ENCODE measurements at places on chromosomes 2 and 18.
A peak's percentile ranks its signal among the peaks of the same experiment; 100 is the strongest.

- DNase-seq, result no peak
Measured at GRCh38 chr2:71926089-71926447, 221.6 kb downstream of the CYP26B1 start.

- no peak for DNase-seq
Measured at GRCh38 chr18:8517276-8517675, 92.0 kb upstream of the RAB12 start.

- no peak for DNase-seq
Measured at GRCh38 chr2:235168174-235168979, 216.6 kb downstream of the SH3BP4 start.

GRCh38 chr18:55334875-55335274 is 253.1 kb downstream of the TCF4 start:
- DNase-seq, result no peak

- no peak for DNase-seq
Measured at GRCh38 chr18:73040247-73040646, 172.5 kb upstream of the NETO1 start.

DNA sequence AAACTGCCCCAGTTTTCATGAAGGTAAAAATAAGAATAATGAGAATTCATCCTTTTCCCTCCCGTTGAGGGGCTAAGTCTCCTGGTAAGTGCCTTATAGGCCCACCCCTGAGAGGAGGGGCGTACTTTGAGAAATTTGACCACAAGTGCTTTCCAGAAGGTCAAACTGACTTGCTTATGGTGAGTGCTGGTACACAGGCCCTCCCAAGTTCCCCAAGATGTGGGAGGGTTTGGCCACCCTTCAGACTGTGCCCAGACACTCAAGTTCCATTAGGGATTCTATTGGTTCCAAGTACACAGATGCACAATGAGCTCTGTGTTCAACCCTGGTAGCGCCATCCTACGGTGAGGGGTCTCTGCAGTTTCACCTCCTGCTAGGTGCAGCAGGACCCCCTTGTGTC is 205.1 kb downstream of the CTIF start:
- no peak for DNase-seq

DNA sequence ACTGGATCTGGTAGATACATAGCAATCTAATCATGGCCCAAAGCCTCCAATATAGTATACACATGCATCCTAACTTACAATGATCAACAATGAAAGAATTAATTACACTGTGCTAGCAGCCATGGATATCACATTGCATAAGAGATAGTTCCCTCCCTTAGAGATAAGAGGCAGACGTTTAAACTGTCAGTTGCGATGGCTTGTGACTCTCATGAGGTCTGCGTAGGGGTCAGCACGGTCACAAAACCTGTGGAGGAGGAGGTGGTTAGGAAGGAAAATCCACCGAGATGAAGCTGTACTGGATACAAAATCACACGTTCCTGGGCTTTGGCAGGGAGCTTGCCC is 800 bp upstream of the RALB start:
- no peak for DNase-seq

DNA sequence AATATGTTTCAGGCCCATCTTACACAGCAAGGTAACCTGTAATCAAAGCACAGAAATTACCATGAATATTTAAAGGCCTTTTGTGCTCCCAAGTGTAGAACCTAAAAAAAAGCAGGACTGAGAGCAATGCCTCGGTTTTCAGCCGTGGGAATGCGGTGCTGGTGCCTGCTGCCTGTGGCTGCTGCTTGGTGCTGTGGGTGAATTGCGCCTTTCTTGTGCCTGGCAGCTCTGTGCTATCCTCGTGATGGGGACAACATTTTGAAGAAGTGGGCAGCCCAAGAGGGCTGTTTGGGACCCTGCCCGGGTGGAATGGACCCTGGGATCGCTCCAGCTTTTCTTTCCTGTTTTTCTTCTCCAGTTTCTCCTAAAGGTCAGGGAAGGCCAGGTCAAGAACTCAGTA is 91.2 kb downstream of the ASAP2 start:
- no peak for DNase-seq

DNA sequence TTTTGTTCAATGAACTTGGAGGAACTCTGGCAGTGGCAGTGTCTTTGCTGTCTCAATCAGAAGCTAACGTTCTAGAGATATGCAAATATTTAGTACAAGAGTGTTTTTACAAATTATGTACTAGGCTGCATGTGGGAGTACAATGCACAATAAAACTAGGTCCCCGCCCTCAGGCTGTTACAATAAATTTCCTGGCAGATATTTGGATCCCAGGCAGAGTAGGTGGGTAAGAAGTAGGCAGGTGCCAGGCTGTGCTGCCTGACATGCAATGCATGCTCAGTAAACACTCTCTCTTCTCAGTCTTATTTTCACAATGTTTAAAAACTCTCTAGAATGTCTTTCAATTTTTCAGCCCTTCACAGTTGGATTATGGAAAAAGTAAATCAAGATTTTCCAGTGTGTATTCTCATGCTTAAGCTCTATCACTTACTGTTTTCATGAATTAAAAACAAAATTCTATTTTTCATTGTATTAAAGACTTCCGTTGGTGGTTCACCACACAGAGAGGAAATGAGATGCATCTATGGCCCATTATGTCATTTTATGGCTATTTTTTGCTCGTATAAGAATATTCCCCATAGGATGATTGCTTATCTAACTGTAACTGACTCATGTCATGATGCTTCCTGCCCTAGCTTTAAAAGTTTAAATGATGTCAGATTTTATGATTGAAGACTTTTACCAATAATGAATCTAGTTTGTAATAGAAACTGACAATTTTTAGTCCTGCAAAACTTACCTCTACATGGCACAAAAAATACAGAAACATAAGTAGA is 346.1 kb downstream of the RND3 start:
- no peak for DNase-seq

- no peak for DNase-seq
Measured at GRCh38 chr2:43576981-43577892, 18.6 kb downstream of the THADA start.

DNA sequence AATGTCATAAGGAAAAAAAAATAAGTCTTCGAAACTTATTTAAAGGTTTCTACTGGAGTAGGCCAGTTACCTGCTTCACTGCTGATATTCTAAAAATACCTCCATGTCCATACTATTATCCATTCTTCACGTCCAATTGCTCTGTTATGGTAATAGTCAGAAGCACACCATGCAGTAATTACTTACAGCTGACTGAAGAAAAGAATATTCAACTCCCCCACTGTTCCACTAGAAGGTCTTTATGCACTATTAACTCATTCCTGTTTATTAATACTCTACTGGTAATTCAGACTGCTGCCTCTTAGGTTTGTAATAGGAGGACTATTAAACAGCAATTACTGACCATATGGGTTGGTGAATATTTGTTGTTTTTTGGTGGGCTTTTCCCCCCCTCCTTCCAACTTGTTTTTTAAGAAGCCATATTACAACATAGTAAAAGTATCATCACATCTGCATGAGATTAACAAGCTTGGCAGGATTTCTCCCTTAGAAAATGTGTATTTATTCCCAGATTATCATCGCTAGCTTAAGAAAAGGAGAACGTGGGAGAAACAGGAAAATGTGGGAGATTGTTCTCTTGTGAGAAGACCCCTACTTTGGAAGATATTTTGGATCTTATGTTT is 806.4 kb upstream of the FANCL start:
- DNase-seq, result no peak

GRCh38 chr2:1613731-1614354 is 130.5 kb downstream of the PXDN start:
- no peak for DNase-seq

- no peak for DNase-seq
Measured at GRCh38 chr2:172279813-172280212, 147.6 kb upstream of the ITGA6 start.

DNA sequence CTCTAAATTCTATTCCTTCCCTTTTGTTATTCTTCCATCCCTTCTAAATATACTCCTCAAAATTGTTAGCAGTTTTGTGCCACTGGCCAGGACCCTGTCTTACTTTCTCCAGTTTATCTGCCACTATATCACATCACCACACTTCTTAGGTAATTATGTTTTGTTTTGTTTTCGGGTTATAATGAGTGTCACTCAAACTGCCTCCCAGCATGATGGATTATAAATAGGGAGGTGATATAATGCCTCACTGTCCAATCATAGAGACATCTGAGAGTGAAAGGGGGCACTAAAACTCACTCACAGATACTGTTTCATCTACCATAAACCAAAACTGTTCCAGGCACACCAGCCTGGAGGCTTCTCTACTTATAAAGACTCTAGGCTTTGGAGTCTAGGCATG is 3.5 kb downstream of the RSAD2 start:
- DNase-seq, result no peak

GRCh38 chr2:236082061-236082460 is 86.1 kb downstream of the GBX2 start:
- DNase-seq, result no peak

- DNase-seq, result no peak
Measured at GRCh38 chr2:177797808-177798207, 274.8 kb downstream of the PDE11A start.

DNA sequence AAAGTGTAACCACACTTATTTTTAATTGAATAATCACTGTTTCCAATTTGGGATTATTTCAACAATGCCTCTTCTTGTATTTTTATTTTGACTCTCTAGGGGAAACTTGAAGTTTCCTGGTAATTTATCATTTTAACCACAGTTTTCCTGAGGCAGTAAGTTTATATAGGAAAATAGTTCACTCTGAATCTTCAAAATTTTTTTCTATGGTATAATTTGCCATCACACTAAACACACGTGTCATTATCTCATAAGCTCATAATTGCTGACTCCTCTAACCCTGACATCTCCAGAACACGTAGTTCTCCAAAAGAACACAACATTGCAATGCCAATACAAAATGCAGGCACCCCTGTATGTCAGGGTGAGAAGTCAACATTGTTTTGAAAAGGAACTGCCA is 102.2 kb upstream of the FZD7 start:
- DNase-seq, result no peak

DNA sequence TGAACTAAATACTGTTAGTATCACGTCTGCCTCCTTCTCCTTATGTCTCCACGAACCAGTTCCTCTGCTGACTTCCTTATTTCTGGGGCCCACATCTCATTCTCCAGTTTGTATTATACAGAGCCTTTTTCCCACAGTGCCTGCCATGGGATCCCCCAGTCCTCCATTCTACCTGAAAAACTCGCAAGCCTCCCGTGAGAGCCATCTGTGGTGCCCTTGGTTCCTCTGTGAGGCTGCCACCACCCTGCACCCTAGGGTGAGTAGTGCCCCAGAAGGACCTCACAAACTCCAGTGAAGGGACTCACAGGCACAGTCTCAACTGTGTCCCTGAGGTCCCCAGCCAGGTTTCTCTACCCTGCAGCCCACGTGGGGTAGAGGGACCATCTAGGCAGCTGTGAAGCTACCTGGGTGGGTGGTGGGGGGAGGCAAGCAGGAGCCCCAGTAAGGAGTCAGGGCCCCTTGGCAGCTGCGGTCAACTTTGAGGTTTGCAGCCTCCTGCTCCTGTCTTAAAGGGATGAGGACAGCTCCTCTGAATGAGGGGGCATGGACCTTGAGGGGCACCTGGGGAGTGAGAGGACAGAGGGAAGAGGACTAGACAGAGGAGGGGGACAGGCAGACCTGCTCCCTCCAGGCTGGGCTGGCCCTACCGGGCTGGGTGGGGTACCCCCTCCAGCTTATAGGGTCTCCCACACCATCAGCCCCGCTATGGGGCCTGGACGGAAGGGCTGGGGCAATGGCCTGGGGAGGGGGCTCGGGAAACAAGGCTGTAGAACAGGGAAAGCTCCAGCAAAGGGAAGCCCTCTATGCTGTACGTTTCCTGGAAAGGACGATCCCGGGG is 1.0 kb downstream of the PSTPIP2 start:
- peak; percentile 40 for DNase-seq

GRCh38 chr2:224401641-224402342 is at the start of gene FAM124B:
TSS of gene FAM124B (minus strand) at chr2:224402107. CDS start at chr2:224401768, 339 bp downstream.
- peak; percentile 39 for DNase-seq

GRCh38 chr2:69097148-69097610 is 84.2 kb downstream of the ANTXR1 start:
- no peak for DNase-seq

GRCh38 chr2:205484764-205485163 is 197.5 kb upstream of the NRP2 start:
- no peak for DNase-seq

GRCh38 chr18:75167759-75168618 is 41.0 kb downstream of the PTGR3 start:
- DNase-seq, result no peak

GRCh38 chr2:173990970-173991819 is 26.0 kb upstream of the SP3 start:
- DNase-seq, result no peak

GRCh38 chr2:219125886-219126270 is 34.7 kb downstream of the NHEJ1 start:
- DNase-seq, result no peak

DNA sequence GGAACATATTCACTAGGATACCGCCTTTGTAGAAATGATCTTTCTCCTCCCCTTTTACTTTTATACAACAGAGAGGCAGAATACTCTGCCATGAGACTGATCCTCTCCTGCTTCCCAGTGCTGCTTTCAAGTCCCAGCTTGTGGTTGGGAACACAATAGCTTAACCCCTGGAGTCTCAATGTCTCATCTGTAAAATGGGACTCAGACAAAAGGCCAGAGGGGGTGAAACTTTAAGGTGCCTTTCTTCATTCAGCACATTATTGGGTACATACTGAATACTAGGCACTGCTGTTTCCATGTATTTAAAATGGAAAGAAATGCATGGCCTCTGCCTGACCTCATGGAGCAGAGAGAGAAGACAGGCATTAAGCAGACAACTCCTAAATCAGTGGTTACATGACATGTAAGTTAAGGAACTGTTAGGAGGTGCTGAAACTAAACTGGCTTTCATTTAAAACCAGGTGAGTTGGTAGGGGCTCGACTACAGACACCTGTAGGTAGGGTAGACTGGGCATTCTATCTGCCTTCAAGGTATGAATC is 53.8 kb downstream of the MAP4K4 start:
- DNase-seq, result no peak

GRCh38 chr2:39730685-39731302 is 48.3 kb downstream of the THUMPD2 start:
- DNase-seq, result no peak

DNA sequence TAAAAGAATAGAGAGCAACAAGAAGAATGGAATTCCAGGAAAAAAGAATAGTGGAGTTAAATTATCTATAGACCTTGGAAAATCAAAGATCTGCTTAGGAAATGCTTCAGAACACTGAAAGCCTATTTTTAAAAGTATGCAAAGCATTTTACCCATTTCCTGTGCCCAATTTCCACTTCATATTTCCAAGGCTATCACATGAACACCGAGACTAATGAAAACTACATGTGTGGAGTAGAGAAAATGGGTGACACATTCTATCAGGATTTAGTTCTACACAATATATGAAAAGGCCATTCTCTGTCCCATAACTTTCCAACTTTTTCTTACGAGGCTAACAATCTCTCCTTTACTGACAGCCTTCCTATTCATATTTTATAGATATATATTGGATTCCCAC is 279.4 kb downstream of the CCDC178 start:
- DNase-seq, result no peak

- DNase-seq, result peak; percentile 55
Measured at GRCh38 chr2:237731663-237732062, 66.9 kb upstream of the RBM44 start.

GRCh38 chr2:229296016-229296415 is 24.9 kb upstream of the PID1 start:
- no peak for DNase-seq
